Stimulated activated naive CD4-positive, alpha-beta T cell treated with Interleukin-2 at 50 U/mL for 16 hours (primary cell): ENCODE measurements at places on chromosomes 7 and 10.

GRCh38 chr7:159107161-159107892, 37.3 kb downstream of the VIPR2 start:
- no peak for DNase-seq

GRCh38 chr10:31358688-31359330, 39.8 kb downstream of the ZEB1 start:
- DNase-seq, result no peak

- no peak for DNase-seq
These were observed 329.9 kb downstream of the PTPRN2 start for GRCh38 chr7:158257516-158258410.

DNA sequence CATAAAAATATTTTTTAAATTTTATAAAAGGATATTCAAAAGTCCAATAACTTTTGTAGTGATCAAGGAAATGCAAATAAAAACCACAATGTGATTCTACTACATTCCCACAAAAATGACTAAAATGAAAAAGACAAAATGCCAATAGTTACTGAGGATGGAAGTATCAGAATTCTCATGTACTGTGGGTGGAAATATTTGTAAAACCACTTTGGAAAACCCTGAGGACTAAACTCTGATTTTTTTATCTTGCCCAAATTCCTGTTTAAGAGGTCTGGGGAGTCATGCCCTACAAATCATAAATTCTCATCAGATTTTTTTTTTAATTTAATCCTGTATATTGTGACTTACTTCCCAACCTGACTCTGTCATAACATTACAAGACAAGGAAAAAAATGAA, 9.8 kb upstream of the SEMA3D start:
- DNase-seq, result no peak

DNA sequence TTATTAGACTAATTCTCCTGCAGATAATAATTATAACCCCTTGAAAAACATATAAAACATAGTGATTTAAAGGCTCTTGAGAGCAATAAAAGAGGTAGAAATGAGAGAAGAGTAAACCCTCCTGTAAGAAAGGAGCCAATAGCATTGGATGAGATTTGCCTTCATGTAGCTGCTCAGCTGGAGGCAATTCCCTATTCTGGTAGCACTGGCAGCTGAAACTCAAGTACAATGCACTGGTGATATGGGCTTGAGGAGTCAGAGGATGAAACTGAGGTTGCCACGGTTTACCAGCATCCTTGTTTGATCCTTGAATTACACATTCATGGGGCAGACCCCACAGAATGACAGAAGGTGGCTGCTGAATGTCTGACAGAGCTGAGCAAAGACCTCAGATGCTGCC, 76.4 kb downstream of the CTTNBP2 start:
- no peak for DNase-seq

DNA sequence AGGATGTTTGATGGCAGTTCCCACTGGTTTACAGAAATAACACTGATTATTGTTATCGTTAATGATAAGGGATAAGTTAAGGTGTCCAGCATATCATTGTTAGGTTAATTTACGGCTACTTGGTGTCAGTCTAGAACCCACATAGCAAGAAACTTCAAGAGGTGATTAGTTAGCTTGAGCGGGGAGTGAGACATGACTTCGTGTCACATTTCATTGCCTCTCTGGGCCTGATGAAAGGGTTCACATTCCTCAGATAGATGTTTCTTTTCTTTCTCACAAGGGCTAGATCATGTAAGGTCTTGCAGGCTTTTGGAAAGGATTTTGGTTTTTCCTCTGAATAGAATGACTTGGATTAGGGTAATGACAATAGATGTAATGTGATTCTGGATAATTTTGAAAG, 26.7 kb downstream of the WAC start:
- no peak for DNase-seq

DNA sequence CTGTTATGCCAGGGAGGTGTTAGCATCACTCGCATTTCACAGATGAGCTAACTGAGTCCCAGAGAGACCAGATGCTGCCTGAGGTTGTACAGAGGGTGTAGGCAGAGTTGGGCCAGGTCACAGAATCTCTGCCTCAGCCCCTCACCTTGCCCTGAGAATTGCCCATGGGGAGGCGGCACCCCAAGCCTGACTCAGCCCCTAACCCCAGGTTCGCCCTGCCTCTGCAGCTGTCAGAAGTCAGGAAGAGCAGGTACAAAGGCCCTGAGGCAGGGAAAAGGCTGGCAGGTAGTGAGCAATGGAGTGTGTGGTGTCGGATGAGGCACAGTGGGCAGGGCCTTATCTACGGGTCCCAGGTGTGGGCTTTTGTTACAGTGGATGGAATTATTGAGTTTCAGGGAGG, 79.4 kb downstream of the MYL10 start:
- DNase-seq, result no peak

DNA sequence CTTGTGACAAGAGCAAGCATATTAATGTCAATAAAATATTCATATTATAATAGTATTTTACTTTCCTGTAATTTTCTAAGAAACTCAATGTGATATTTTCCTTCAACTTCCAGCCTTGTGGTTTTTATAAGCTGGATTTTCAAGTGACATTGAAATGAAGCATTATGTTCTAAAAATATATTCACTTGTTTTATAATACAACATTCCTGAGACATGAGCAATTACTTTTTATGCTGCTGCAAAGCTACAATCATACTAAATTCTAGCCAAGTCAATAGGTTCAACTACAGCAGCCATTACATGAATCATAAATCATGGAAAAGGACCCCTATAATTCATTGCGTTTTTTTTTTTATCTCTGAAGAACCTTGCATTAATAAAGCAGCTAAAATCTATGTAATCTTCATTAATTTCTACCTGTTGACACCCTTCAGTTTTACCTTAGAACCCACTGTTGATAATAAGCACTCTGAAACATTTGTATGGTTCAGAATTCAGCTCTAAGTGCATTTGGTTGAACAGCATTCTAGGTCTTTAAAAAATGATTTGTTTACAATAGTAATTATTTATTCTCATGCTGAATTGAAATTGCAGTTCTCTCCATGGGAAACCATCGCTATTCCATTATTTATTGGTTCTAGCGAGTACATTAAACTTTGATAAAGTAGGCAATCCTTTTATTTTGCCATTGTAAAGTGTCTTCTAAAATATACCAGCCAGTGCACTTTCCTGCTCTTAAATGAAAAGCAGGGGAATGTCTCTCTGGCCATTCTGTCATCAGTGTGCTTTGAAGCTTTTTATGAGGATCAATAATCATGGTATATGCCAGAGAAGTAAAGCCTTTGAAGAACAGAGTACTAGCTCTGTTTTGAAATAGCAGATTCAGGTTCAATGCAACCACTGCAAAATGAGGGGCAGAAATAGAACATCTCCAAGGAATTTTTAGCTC, 132.6 kb downstream of the GNAT3 start:
- no peak for DNase-seq

- no peak for DNase-seq
These were observed 71.5 kb downstream of the PRPF18 start for GRCh38 chr10:13658264-13658663.

DNA sequence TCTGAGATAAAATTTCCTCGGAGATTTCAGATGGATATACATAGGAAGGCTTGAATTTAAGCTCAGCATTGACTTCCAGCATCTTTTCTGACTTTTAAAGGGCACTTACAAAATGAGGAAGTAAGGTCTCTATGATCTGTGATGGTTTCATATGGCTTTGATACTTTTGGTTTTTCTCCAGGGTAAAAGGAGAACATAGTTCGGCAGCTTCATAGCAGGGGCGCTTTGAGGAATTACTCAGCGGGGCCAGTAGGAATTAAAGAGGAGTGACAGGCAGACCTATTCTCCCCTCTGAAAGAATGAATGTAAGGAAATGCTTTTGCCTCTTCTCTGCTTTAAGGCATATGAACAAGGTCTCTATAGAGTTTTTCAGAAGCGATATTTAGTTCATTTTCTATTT, 80.0 kb upstream of the PCDH15 start:
- DNase-seq, result no peak

DNA sequence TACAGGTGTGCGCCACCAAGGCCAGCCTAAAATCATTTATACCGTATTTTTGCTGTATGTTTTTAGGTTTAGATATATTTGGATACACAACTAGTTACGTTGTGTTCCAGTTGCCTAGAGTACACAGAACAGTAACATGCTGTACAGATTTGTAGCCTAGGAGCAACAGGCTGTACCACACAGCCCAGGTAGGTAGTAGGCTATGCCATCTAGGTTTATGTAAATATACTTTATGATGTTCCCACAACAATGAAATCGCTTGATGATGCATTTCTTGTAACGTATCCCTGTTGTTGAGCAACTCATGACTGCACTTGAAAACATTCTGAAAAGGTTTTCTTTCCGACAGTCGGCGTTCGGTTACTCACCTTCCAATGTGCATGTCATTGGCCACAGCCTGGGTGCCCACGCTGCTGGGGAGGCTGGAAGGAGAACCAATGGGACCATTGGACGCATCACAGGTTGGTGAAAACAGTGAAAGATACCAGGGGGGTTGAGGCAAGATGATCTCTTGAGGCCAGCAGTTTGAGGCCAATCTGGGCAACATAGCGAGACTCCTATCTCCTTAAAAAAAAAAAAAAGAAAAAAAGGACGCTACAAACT, 7.7 kb downstream of the PNLIP start:
- DNase-seq, result no peak

GRCh38 chr10:96612055-96612830, 25.4 kb upstream of the TM9SF3 start:
- DNase-seq, result no peak

GRCh38 chr10:32846974-32847373, 111.1 kb downstream of the ITGB1 start:
- DNase-seq, result no peak

DNA sequence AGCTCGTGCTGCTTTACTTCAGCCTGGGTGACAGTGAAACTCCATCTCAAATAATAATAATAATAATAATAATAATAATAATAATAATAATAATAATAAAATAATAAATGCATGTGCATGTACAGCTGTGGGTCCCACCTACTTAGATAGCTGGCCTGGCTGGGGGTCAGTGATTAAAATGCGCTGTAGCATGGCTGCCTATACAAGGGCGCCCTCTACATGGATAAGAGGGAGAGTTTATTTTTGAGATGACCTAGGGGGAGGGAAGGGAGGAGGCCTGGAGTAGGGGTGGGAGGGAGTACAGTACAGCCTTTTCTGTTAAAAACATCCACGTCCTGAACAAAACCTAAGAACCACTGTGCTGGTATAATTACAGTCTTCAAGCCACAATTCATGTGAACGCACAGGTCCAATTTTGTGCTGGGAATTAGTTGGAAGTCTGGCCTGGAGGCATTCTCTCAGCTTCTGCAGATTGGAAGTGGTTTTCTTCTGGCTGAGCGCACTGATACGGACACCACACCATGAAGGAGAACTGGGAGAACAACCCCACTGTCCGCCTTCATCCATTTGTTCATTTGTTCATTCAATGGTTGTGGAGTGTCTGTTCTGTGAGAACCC, 146.5 kb downstream of the TMEM178B start:
- no peak for DNase-seq

DNA sequence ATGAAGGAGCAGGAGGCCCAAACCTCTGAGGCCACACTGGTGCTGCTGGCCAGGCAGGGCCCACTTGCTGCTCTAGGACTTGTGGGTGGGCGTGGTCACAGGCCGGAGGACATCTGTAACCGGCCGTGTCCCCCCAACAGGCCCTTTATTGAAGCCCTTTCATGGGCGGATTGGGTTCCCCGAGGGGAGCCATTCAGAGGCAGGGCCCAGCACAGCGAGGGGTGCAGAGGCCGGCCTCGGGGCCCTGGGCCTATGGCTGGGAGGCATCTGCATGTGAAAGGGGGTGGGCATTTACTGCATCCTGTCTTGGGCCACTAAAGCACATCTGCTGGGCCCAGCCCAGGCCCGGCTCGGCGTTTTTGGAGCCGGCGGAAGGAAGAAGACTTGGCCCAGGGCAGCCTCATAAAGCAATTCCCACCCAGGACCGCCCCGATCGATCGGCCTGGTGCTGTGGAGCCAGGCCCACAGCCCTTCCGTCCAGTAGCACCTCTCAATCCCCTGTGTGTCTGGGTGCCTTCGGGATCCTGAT, 8.4 kb downstream of the LHPP start:
- no peak for DNase-seq

GRCh38 chr7:82672078-82672477, 228.5 kb upstream of the CACNA2D1 start:
- no peak for DNase-seq

DNA sequence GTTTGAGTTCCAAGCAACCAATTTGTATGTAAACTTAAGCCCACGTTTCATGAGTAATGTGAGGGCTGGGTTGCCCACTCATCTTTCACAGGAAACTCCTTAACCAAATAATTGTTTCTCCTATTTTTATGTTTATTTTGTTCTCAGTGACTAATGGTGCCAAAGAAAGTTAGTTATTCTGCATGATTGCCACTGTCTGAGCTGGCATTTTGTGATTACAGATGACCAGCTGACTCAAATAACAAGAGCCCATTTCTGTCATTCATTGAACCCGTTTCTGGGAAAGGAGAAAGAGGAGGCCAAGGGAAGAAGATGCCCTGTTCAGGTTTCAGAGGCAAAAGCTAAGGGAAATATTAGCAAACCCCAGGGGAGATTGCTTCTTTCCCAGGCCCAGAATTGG, 186.9 kb upstream of the MYO3A start:
- DNase-seq, result no peak

DNA sequence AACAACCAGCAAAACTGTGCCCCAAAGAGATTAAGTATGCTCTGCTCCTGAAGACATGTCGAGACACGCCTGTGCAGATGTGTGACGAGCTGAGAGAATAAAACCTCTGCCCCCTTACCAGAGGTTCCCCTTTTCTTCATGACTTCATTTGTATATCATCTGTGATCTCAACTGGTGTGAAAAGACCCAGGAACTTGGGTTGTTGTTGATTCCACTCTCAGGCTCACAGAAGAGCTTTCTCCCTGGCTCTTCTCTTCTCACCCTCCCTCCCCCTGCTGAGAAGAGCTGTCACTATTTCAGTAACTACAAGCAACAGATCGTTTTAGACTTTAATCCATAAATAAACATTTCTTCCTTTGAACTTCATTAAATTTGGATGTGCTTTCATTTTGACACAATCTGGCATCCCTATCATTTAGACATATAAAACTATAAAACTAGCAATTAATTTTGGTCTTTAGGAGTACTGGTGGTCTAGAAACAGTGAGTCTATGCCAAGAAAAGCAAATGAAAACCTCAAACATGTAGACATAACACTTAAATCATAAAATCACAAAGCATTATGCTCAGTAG, 179.3 kb upstream of the FZD8 start:
- no peak for DNase-seq

DNA sequence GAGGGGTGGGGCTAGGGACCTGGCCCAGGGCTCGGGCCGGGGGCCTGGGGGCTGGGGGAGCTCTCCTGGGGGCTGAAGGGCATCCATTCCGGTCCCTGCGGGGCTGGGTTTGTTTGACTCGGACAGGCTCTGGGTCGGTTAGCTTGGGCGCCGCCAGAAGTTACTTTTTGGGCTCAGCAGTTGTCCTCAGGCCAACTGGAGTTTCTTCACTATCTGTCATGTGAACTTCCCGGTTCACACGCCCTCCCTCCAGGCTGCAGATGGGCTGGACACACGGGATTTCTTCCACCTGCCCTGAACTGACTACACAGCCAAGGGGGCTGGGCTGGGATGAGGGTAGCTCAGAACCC, 3.8 kb downstream of the SLC4A2 start:
- DNase-seq, result no peak
